Activated CD4-positive, alpha-beta memory T cell treated with anti-CD3 and anti-CD28 coated beads for 36 hours (primary cell): ENCODE measurements at places on chromosomes 3 and 15. TPM values are rescaled to one million over a fixed set of nuclear protein-coding genes. Genes with fewer than 3 reads are reported as not detected.

GOLGA8Q gene
- not detected for total RNA-seq

DNAH12 gene
- total RNA-seq = 0.14 TPM

BCL2A1 gene
- 111 TPM for total RNA-seq

- DNase-seq = no peak
These were observed 280.4 kb downstream of the KLF13 start for GRCh38 chr15:31606931-31607497.

DNA sequence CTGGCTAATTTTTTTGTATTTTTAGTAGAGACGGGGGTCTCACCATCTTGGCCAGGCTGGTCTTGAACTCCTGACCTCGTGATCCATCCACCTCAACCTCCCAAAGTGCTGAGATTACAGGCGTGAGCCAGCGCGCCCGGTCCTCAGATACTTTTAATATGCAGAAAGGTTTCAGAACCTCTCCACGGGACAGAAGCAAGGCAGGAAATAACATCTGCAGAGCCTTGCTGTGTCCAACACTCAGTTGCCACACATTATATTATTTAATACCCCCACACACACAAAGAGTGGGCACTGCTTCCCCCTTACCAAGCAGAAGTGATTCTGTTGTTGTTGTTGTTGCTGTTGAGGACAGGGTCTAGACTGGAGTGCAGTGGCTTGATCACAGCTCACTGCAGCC is 28.0 kb downstream of the OSBPL10 start:
- DNase-seq = no peak

DNA sequence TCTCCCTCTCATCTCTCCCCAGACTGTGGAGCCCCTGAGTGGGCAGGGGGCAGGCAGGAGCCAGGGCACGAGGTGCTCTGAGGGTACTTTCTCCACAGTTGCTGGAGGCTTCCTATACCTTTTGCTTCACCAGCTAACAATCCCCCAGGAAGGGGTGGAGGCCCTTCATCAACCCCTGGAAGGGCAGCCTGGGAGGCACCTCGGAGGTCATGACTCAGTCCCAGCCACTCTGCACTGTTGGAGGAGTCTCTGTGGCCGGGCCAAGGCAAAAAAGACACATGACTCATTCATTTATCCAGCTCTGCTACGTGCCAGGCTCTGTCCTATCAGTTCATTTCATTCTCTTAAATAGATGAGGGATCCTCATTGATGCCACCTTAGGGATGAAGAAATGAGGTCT is 15.6 kb upstream of the KY start:
- no peak for DNase-seq

DNA sequence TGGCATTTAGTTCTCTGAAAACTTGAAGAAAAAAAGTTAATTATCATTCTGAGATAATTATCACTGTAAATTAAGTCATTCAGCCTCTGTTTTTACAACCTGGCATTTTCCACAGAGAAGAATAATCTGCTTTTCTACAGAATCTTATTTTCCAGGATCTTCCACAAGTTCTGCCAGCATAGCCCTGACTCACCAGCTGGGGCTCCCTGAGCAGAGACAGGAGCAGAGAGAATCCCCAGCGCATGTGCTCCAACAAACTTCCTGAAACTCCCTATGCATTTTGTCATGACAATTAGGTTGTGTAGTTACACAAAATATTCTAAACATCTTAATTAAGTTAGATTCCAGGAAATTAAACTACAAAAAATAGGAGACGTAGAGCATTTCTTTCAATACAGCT is 32.1 kb upstream of the TMEM207 start:
- no peak for DNase-seq

DNA sequence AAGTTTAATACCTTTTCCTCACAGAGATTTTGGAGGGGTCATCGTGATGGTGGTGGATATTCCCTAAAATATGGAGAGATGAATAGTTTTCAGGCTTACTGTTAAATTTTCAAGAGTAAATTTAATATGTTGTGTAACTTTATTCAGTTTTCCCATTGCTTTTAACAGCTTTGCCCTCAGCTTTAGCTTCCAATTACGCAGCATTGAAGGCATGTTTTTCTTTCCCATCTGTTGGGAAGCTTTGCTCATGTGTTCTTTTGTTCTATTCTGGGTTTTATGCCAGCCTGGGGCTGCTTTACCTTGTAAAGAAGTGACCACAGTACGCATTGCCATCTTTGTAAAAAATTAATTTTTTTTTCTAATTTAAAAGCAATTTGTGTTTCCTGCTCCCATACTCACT is 151.5 kb downstream of the B3GALNT1 start:
- DNase-seq = no peak

GRCh38 chr15:48636511-48636910 is 9.0 kb downstream of the FBN1 start:
- no peak for DNase-seq

DNA sequence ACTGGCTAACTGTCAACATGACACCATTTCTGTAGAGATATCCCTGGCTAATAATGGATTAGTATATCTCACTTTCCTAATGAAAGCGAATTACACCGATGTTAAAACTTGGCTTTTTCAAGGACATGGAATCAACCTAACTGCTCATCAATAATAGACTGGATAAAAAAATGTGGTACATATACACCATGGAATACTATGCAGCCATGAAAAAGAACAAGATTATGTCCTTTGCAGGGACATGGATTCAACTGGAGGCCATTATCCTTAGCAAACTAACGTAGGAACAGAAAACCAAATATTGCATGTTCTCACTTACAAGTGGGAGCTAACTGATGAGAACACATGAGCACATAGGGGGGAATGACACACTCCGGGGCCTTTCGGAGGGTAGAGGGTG is 62.6 kb downstream of the ZIC1 start:
- no peak for DNase-seq

GRCh38 chr3:4198491-4198890 is 104.7 kb upstream of the SETMAR start:
- DNase-seq = no peak

DNA sequence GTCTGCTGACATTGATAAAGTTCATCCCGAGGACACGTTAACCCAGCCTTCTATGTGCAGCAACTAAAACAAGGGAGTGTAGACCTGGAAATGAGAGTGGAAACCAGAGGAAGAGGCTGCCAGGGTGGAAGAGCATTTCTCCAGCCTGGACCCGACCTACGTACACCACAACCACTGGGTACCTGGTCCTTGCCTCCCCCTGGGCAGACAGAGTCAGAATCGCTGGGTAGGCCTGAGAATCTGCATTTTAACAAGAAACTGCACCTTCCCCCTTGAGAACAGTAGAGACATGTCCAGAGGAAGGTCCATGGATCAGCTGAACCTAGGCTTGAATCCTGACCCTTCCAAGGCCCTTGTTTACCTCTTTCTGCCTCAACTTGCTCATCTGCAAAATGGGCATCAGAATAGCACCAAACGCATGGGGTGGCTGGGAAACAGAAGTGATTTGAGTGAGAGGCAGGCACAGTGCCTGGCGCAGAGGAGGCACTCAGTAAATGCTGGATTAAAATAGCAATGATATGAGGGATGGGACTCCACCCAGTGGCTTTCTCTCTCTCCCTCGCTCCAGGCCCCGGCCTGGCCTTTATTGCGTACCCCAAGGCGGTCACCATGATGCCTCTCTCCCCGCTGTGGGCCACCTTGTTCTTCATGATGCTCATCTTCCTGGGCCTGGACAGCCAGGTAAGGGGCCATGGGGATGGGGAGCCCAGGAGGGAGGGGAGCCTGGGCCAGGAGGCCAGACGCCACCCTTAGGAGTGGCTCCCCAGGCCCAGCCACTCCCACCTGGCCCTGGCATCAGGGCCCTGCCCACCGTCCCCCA is 66.9 kb upstream of the SLC6A1 start:
- DNase-seq = no peak

GRCh38 chr3:2468816-2469215 is 370.1 kb downstream of the CNTN4 start:
- no peak for DNase-seq

DNA sequence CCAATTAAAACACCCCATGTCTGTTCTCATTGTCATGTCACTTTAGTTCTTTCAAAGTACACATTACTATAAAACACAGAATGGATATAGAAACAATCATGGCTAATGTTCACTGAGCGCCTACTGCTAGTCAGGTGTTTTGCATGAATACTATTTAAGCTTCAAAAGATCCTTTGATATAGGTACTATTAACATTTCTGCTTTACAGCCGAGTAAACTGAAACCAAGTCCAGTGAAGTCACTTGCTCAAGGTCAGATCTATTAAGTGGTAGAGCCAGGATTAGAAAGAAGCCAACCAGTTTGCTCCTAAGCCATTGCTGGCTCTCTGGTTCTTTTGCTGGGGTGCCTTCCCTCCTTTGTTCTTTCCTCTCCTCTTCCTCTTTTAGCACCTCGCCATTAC is 32.4 kb upstream of the NMNAT3 start:
- no peak for DNase-seq

DNA sequence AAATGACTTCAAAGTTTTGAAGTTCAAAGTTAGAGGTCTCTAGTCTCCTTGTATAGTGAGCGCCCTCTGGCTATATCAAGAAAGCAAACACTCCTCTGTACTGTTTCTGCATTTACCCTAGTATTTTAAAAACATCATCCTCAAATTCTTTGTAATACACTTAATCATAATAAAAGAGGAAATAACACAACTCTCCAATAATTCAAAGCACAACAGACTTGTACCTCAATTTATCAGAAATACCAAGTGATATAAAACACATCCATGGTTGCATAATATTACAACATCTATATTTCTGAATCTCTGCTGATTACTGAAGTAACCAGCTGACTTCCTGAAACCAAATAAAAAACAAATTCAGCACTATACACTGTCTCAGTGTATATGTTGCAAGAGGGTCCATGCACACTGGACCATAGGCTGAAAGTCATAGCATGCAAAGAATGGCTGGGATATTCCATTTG is 12.5 kb downstream of the PLOD2 start:
- no peak for DNase-seq
